Heart right ventricle (tissue), 16 donors: ENCODE measurements at places on chromosomes 16 and 17. TPM values are rescaled to one million over a fixed set of nuclear protein-coding genes. Genes with fewer than 3 reads are reported as not detected.
A peak's percentile ranks its signal among the peaks of the same experiment; 100 is the strongest.

The ABAT gene
- 7.2 TPM for total RNA-seq

The CAPN15 gene
- total RNA-seq = 14.9 TPM

The CACNA1H gene
- 1.9 TPM for total RNA-seq

The USP43 gene
- not detected for total RNA-seq

DNA sequence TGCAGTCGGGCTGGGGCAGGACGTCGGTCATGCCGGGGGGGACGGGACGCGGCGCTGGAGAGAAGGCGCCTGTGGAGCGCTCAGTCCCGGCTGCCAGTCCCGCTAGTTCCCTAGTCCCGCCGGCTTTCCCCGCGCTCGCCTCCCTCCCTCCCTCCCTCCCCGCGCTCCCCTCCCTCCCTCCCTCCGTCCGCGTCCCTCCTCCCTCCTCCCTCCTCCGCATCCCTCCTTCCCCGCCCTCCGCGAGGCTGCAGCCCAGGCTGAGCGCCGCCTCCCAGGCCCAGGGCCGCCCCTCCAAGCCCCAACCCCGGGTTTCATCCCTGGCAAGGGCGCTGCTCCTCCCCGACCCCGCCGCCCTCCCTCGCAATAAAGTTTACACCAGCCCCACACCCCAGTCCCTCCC, 34.8 kb downstream of the TIMM22 start:
- peaks cover 42% of the 10 kb centered on the region for H3K4me1 ChIP-seq
- H3K36me3 ChIP-seq = peaks cover 27% of the 10 kb centered on the region
- peak overlapping the region; percentile 35 for H3K4me3 ChIP-seq
- DNase-seq = peak; percentile 85

DNA sequence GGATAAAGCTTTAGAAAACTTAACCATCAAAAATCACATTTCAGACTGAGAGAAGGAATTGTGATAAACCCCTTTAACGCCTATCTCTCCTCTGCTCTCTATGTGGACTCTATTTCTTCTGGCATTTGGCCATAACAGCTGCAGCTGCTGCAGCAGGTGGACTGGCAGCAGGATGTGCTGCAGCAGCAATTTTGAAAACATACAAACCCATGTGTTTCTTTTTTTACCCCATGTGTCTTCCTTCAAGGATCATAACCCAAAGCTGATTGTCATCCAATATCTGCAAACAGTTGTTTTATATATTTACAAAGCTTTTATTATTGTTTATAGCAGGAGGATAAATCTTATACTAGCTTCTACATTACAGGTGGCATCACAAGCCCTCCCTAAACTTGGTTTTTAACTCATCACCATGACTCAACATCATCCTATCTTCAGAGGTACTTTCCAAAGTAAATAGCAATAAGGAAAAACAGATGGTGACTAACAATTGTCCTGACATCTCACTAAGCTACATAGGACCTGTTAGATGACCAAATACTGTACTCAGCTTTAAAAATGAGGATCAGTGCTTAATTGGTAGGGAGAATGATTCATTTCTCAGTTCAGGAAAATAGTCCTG, 14.5 kb upstream of the KRTAP9-2 start:
- no peaks in the 10 kb centered on the region for H3K4me1 ChIP-seq
- H3K27me3 ChIP-seq = peaks cover 62% of the 10 kb centered on the region
- no peak overlapping the region for H3K27ac ChIP-seq
- no peaks in the 10 kb centered on the region for H3K36me3 ChIP-seq

GRCh38 chr16:405548-406506, 4.1 kb downstream of the DECR2 start:
- no peak overlapping the region for H3K27ac ChIP-seq
- no peaks in the 10 kb centered on the region for H3K36me3 ChIP-seq
- H3K4me1 ChIP-seq = peaks cover 14% of the 10 kb centered on the region
- DNase-seq = no peak

DNA sequence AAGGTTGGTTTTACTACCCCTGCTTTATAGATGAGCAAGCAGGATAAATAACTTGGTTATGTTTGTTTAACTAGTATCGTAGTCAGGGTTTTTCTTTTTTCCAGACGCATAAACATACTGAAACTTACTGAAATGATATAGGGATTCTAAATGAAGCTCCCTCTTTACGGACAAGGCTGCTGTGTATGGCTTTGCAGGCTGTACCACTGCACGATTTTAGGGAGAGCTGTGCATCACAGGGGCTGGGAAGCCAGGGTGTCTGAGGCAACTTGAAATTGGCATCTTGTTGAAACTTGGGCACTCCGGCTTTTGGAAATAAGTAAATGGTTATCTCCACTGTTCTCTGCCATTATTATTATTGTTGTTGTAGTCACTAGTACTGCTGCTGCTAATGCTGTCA, 218.1 kb upstream of the CDH8 start:
- no peaks in the 10 kb centered on the region for H3K4me1 ChIP-seq
- DNase-seq = no peak
- H3K27me3 ChIP-seq = no peaks in the 10 kb centered on the region
- H3K27ac ChIP-seq = no peak overlapping the region

GRCh38 chr17:49821916-49822315, 26.0 kb downstream of the TAC4 start:
- no peak for DNase-seq
- H3K36me3 ChIP-seq = no peaks in the 10 kb centered on the region
- H3K4me3 ChIP-seq = no peak overlapping the region
- H3K27ac ChIP-seq = no peak overlapping the region

DNA sequence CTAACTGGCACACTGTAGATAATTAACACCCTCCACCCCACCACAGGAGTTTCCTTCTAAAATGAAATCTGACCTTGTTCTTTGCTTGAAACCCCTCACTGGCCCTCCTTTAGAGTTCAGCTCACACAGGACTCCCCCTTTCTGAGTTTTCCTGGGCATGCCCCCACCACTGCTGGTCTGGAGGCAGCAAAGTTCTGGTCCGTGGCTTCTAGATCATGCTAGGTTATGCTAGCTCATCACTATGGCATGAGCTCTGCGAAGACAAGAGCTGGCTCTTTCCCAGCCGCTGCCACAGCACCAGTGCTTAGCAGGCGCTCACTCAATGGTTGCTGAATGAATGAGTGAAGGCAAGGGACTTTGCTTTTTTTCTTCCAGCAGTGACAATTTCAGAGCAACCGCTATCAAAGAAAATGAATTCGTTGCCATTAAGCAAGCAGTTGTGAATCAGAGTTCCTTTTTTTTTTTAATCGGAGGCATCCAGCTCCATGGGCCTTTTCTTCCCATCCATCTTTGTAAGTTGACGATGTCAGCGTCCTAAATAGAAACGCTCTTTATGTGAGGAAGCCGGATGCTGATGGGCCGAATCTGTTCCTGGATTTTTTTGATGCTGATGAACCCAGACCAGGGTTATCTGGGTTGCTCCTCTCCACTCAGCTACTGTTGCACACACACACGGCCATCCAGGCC, 80.8 kb upstream of the NOL11 start:
- H3K27me3 ChIP-seq = no peaks in the 10 kb centered on the region
- H3K4me3 ChIP-seq = no peak overlapping the region
- no peak overlapping the region for H3K27ac ChIP-seq
- DNase-seq = no peak

DNA sequence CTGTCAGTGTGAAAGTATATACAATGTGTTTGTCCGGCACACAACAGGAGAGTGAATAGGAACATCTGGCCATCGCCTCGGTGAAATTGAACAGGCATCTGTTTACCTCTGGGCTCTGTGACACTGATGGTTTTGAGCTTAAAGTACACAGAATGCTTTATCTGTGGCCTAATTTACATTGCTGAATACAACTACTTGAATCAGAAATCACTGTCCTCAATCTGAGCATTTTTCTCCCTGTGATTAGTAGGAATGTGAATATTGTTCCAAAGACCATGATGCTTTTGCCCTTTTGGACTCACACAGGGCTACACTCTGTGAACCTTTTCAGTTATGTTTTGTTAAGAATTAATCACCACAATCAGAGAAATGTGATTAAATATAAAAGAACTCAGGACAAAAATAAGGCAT, 323.0 kb upstream of the TBX2 start:
- no peaks in the 10 kb centered on the region for H3K4me1 ChIP-seq
- no peak for DNase-seq
- no peaks in the 10 kb centered on the region for H3K27me3 ChIP-seq
- H3K36me3 ChIP-seq = no peaks in the 10 kb centered on the region
- H3K4me3 ChIP-seq = no peak overlapping the region

- no peak for DNase-seq
- no peaks in the 10 kb centered on the region for H3K27me3 ChIP-seq
- no peaks in the 10 kb centered on the region for H3K36me3 ChIP-seq
- no peak overlapping the region for H3K27ac ChIP-seq
- H3K4me1 ChIP-seq = peaks cover 29% of the 10 kb centered on the region
- no peak overlapping the region for H3K4me3 ChIP-seq
Measured at GRCh38 chr16:593406-593805, 3.5 kb downstream of the RAB40C start.

- H3K36me3 ChIP-seq = peaks cover 99% of the 10 kb centered on the region
- DNase-seq = no peak
- H3K4me1 ChIP-seq = peaks cover 31% of the 10 kb centered on the region
- H3K27ac ChIP-seq = peak overlapping the region; percentile 58
- no peaks in the 10 kb centered on the region for H3K27me3 ChIP-seq
Measured at GRCh38 chr17:17141860-17142552, 64.1 kb downstream of the PLD6 start.
